ENCODE measurements at places on chromosomes 5 and 9.

DNA sequence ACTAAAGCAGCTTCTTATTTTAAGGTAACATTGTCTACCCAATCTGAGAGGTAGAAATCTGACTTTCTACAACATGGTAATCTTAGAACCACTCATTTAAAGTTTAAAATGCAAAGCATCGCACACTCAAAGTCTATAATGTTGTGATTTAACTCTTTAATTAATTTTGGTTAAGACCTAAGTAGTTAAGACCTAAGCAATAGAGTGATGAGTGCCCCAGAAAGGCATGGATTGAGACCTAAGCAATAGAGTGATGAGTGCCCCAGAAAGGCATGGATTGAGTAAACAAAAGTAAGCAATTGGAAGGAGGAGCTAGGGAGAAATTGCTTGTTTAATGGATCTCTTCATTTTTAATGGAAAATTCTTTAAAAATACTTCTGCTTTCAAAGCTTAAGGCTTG lies 86.8 kb downstream of the NLN start:
- DNase-seq, result no peak

DNA sequence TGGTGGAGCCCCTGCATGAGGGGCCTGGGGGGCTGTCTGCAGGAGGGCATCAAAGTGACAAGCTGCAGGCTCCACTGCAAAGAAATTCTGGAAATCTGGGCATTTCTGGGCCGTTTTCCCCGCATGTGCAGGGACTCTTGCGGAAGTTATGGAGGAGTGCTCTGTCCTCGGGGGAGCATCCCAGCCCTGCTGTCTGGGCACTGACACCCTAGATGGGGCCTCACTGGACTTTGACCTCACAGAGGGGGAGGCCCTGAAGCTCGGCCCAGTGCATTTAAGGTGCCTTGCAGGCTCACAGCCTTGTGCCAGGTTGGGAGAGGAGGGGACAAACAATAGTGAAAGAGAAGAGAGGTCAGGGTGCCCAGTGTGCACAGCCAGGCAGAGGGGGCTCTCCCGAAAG lies 35.4 kb downstream of the LHX3 start:
- DNase-seq, result no peak

GRCh38 chr9:126852086-126852688 lies 8.3 kb upstream of the ZBTB34 start:
- no peak for DNase-seq

DNA sequence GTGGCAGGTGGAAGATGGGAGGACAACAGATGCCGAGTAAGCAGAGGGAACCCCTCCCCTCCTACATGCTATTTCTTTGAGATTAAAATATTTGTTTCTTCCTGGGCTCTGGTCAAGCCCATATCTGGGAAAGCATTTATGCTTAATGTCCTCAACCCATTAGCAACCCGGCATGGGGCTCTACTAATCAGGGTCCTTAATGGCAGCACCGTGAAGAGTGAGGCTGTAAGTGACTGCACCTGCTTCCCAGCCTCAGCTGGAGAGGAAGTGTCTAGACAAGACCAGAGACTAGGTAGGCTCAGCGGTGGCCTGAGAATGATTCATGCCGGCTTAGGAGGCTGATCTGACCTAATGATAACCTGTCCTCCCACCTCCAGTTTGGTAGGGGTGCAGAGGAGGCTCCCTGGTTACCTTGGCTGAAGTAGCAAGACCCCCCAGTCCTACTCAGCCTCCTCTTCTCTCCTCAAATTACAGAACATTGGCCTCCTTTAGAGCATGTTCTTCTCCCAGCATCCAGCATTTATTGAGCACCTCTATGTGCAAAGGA lies 61.3 kb upstream of the HSPA9 start:
- DNase-seq, result no peak

DNA sequence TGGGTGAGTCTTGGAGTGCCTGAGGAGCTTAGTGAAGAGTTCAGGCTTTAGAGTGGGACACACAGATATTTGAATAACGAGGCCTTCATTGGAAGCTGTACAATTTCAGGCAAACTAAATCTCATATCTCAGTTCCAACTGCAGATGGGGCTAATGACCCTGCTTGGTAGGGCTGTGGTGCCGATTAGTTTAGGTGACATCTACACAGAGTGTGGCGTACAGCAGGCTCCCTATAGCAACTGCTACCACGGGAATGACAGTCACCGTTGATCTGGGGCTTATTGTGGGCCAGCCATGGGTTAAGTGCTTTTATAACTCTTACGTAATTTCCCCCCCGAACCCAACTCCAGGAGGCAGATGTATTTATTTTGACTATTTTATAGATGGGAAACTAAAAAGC lies 70.8 kb downstream of the FAT2 start:
- no peak for DNase-seq

- no peak for DNase-seq
Observed at GRCh38 chr5:31717561-31717960, 78.6 kb downstream of the PDZD2 start.
